Thoracic aorta (tissue), 2 donors: ENCODE measurements at places on chromosomes 5 and 9.

DNA sequence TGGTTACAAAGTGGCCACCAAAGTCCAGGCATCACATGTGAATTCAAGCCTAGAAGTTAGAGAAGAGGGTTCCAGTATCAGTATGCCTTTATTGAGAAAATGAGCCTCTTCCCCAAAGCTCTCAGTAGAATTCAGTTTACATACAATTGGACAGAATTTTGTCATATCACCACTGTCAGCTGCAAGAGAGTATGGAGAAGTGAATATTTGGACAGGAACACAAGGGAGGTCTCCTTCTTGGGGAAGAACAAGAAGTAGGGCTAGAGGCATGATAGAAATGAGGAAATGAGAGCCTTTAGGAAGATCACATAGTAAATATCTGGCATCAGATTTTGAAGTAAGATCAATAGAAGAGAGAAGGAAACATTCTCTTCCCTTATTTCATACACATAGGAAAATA, 27.8 kb upstream of the VLDLR start:
- DNase-seq: no peak
- H3K27me3 ChIP-seq: no peaks in the 10 kb centered on the region
- H3K27ac ChIP-seq: no peak overlapping the region
- no peaks in the 10 kb centered on the region for H3K36me3 ChIP-seq

DNA sequence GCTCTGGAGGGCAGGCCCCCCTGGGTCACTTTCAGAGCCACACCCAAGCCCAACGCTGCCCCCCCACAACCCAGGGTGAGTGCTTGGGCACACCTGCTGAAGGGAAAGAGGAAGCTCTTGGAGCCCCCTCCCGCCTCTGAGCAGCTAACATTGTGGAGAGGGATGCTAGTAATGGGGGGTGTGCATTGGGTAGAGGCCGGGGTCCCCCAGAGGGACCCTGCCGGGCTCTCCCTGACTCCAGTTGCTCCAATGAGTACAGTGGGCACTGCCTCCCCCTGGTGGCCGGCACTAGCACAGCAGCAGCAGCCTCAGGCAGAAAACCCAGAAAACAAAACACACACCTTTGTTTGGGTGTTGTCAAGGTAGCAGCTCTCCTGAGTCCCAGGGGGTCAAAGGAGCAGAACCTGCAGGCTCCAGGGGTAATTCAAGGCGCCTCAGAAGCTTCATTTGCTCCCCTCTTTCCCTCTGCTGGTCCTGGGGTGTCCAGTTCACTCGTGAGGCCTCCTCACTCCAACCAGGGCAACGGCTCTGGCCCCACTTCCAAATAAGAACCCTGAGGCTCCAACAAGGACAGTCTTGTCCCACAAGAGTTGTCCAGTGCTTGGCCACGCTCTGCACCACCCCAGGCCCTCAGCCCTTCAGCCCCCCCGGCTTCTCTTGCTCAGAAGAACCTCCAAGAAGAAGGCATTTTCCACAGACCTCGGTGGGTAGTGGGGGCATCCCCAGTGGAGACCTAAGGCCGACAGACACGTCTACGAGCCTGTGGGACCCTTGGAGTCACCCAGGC, 16.1 kb downstream of the GBGT1 start:
- DNase-seq: no peak
- peak overlapping the region; percentile 60 for H3K27ac ChIP-seq
- H3K4me3 ChIP-seq: peak overlapping the region; percentile 88
- H3K4me1 ChIP-seq: peaks cover 17% of the 10 kb centered on the region

- no peak overlapping the region for H3K27ac ChIP-seq
- DNase-seq: no peak
- no peaks in the 10 kb centered on the region for H3K4me1 ChIP-seq
- no peak overlapping the region for H3K4me3 ChIP-seq
- no peaks in the 10 kb centered on the region for H3K27me3 ChIP-seq
These were observed 50.1 kb downstream of the MRPL36 start for GRCh38 chr5:1749346-1750124.

DNA sequence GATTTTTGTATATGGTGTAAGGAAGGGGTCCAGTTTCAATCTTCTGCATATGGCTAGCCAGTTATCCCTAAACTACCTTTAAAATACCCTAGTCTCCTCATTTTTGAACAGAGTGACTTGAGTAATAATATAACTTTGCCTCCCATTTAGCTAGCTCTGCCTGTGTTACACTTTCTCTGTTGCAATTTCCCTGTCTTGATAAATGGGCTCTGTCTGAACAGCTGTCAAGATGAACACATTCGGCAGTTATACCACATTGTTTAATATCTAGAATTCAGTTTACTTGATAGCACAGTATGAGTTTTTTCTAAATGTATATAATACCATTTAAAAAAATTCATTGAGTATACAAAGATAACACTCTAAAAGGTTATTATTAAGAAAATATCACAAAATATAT, 562.9 kb upstream of the FTMT start:
- H3K36me3 ChIP-seq: no peaks in the 10 kb centered on the region
- DNase-seq: no peak
- H3K4me3 ChIP-seq: no peak overlapping the region
- H3K4me1 ChIP-seq: no peaks in the 10 kb centered on the region
- H3K27me3 ChIP-seq: no peaks in the 10 kb centered on the region
- no peak overlapping the region for H3K27ac ChIP-seq

- H3K4me3 ChIP-seq: no peak overlapping the region
- DNase-seq: no peak
- H3K27me3 ChIP-seq: no peaks in the 10 kb centered on the region
- H3K36me3 ChIP-seq: no peaks in the 10 kb centered on the region
- no peak overlapping the region for H3K27ac ChIP-seq
- no peaks in the 10 kb centered on the region for H3K4me1 ChIP-seq
These were observed 244.7 kb downstream of the PIK3R1 start for GRCh38 chr5:68460147-68460798.

DNA sequence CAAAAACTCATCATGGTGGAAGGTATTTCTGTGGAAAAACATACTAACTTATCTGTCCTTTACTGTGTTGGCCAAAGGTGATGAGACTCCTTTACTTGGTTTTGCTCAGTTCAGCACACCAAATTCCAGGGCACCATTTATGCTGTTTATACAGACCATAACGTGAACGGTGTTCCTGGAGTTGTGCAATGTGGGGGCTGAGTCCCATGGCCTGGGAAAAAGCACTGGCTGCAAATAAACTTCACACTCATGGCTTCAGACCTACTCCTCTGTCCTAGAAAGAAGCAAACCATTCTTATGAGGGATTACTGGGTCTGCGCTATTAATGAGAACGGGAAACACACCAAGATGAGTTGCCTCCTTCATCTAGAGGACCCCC, 10.4 kb downstream of the FREM1 start:
- no peak for DNase-seq
- H3K27me3 ChIP-seq: no peaks in the 10 kb centered on the region
- no peaks in the 10 kb centered on the region for H3K36me3 ChIP-seq
- H3K4me3 ChIP-seq: peak overlapping the region; percentile 33

GRCh38 chr9:20550326-20550725, 72.0 kb downstream of the MLLT3 start:
- H3K4me3 ChIP-seq: no peak overlapping the region
- H3K36me3 ChIP-seq: no peaks in the 10 kb centered on the region
- peaks cover 5% of the 10 kb centered on the region for H3K4me1 ChIP-seq
- no peaks in the 10 kb centered on the region for H3K27me3 ChIP-seq

DNA sequence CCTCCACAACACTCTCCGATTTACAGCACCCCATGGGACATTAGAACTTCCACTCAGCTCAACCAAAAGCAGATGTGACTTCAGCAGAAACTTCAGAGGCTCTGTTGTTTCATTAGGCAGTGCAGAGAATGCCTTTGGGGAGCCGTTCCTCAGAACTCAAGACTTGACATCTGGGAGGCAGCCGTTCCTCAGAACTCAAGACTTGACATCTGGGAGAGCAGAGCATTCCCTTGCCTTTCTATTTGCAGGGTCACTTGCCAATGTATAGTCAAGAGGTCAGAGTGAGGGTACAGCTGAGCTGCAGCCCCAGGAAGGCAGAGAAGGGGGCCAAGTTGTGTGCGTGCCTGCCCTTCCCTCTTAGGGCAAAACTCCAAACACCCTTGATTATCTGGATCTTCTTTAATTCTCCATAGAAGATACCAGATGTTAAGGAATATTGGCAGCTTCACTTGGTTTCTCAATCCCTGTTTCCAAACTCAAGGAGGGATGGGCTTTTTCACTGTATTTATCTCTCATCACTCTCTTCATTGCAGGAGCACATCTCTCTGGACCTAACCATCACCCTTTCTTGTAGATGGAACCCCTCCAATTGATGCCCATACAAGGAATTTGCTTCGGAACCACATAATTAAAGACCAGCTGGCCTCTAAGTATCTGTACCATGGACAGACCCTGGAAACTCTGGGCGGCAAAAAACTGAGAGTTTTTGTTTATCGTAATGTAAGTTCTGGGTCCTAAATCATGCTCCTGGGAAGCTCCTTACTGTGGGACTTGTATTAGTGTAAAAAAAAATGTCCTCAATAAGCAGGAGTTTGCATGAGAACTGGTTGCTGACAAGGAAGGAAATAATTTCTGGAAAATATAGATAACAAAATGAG, 25.6 kb downstream of the TGFBI start:
- no peak for DNase-seq
- no peak overlapping the region for H3K4me3 ChIP-seq
- H3K27me3 ChIP-seq: no peaks in the 10 kb centered on the region
- peaks cover 56% of the 10 kb centered on the region for H3K4me1 ChIP-seq
- H3K36me3 ChIP-seq: peaks cover 4% of the 10 kb centered on the region
- H3K27ac ChIP-seq: peak overlapping the region; percentile 3

DNA sequence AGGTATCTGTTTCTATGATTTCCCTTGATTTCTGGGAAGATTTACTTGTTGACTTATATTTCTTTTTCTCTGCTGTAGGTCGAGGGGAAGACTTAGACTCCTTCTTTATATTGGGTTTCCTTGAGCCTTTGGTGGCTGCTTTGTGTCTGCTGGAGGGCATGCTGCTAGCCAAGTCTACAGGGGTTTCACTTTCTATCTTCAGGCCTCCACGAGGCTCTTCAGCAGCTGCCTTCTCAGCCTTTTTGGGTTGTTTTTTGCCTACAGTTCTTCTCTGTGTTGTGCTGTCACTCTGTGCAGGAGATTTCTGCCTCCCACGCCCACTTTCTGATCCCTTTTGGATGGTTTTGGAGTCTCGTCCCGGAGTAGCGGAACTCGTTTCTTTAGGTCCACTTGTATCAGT, 23.2 kb downstream of the LEAP2 start:
- DNase-seq: no peak
- peaks cover 46% of the 10 kb centered on the region for H3K36me3 ChIP-seq
- H3K4me1 ChIP-seq: no peaks in the 10 kb centered on the region
- H3K4me3 ChIP-seq: no peak overlapping the region
- no peaks in the 10 kb centered on the region for H3K27me3 ChIP-seq

DNA sequence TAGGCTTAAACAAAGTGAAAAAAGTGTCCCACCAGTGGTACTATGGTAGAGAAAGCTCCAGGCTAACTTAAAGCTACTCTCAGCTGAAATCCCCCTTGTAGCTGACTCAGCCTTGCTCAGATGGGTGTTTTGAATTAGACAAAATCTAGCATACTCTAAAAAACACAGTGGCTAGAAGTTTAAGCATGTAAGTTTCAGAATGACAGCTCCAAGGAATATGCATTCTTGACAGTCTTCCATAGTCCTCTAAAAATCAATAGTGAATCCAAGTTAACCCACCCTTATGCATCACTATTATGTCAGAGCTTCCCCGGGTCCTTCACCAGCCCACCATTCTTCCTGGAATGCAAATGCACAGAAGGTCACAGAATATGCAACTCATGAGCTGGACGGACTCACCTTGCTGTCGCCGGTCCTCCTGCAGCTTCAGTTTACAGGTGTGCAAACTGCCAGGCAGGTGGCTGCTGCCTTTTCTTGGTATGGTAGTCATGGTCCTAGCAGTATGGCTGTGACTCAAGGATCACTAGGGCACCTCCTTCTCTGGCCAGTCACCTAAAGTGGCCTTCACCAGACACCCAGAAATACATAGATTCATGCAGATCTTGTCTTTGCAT, 668 bp downstream of the RANBP3L start:
- no peak for DNase-seq
- no peaks in the 10 kb centered on the region for H3K27me3 ChIP-seq
- peak overlapping the region; percentile 75 for H3K27ac ChIP-seq

- no peaks in the 10 kb centered on the region for H3K4me1 ChIP-seq
- H3K36me3 ChIP-seq: no peaks in the 10 kb centered on the region
- no peak overlapping the region for H3K27ac ChIP-seq
These were observed 145.4 kb downstream of the KCTD16 start for GRCh38 chr5:144315994-144316634.
